ENCODE measurements at places on chromosomes 13 and 19.
A peak's percentile ranks its signal among the peaks of the same experiment; 100 is the strongest.

GRCh38 chr19:52946322-52947310, 16.1 kb downstream of the ZNF816 start:
- peak; percentile 87 for DNase-seq

- no peak for DNase-seq
These were observed 305.3 kb downstream of the IRS2 start for GRCh38 chr13:109481040-109481439.

- no peak for DNase-seq
These were observed 79.2 kb downstream of the IRS2 start for GRCh38 chr13:109707044-109707741.

DNA sequence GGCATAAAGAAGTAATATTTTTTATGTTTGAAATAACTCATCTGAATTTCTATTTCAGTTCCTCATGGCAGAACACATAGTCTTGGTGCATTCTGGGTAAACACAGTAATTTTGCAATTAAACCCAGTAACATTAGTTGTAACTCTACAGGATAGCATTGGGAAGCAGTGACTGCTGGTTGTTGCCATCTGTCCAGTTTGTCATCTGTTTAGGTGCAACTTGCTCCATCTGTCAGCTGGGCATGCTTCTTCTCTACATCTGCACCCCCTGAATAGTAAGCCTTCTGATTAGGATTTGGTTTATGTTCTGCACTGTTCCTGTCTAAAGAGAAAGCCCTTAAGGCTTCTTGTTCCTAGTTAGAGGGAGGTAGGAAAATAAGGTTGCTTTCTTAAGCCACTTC, 63.5 kb upstream of the CSNK1A1L start:
- no peak for DNase-seq

GRCh38 chr13:45439008-45439407, 20.8 kb upstream of the SLC25A30 start:
- no peak for DNase-seq

DNA sequence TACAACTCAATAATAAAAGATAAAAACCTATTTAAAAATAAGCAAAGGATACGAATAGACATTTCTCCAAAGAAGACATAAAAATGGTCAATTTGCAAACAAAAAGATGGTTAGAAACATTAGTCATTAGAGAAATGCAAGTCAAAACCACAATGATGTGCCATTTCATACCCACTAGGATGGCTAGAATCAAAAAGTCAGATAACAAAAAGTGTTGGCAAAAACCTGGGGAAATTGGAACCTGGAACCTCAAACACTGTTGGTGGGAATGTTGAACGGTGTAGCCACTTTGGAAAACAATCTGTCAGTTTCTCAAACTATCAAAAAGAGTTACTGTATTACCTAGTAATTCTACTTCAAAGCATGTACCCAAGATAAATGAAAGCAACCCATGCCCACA, 26.5 kb upstream of the ZNF30 start:
- no peak for DNase-seq
